Tongue (tissue), 3 donors: ENCODE measurements at places on chromosomes 6 and 20. TPM values are rescaled to one million over a fixed set of nuclear protein-coding genes. Genes with fewer than 3 reads are reported as not detected.

The NMBR gene
- not detected for total RNA-seq

The SIRPA gene
- total RNA-seq, result 15.7 TPM

The XKR7 gene
- total RNA-seq, result under 0.01 TPM

The DEFB126 gene
- total RNA-seq, result not detected

The ARHGAP40 gene
- 7.1 TPM for total RNA-seq

The WFDC5 gene
- not detected for total RNA-seq

The TINAG gene
- total RNA-seq, result not detected

The TENT5A gene
- 26.3 TPM for total RNA-seq

The GCNT2 gene
- 6.3 TPM for total RNA-seq

The TBPL1 gene
- total RNA-seq, result 12.7 TPM

The SLC4A11 gene
- 0.62 TPM for total RNA-seq

The SRF gene
- total RNA-seq, result 28.3 TPM

The RSPH9 gene
- total RNA-seq, result 0.41 TPM

The TNXB gene
- total RNA-seq, result 214 TPM

The KCNK16 gene
- not detected for total RNA-seq

The SLC12A5 gene
- total RNA-seq, result 0.21 TPM

The LGSN gene
- total RNA-seq, result not detected

The SLC35D3 gene
- total RNA-seq, result not detected

The ZSCAN23 gene
- total RNA-seq, result 7.3 TPM
